Cortex of kidney (tissue), 1 donor: ENCODE measurements at places on chromosomes 3 and 15.

GRCh38 chr3:82643948-82644347 lies 882.5 kb upstream of the GBE1 start:
- DNase-seq = no peak

- no peak for DNase-seq
These were observed 87.7 kb downstream of the REC114 start for GRCh38 chr15:73530649-73531048.

GRCh38 chr15:100279446-100279845 lies 62.3 kb downstream of the ADAMTS17 start:
- no peak for DNase-seq

DNA sequence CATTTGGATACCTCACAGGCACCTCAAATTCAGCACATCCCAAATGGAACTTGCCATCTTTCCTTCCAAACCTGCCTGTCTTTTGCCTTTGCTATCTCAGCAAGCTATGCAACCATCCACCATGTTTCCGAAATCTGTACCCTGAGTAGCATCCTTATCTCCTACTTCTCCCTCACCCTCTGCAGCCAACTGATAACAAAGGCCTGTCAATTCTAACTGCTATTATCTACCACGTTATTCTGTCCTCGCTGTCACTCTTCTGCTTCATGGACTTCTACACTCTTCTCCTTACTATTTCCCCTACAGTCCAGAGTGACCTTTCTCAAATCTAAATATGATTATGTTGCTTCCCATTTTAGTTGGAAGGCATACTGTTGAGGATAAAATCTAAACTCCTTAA lies 25.5 kb upstream of the TAFA4 start:
- DNase-seq = no peak
